ENCODE measurements at places on chromosomes 2 and 18.
A peak's percentile ranks its signal among the peaks of the same experiment; 100 is the strongest.

GRCh38 chr2:7373156-7373555 lies 455.9 kb downstream of the RNF144A start:
- no peak for DNase-seq

DNA sequence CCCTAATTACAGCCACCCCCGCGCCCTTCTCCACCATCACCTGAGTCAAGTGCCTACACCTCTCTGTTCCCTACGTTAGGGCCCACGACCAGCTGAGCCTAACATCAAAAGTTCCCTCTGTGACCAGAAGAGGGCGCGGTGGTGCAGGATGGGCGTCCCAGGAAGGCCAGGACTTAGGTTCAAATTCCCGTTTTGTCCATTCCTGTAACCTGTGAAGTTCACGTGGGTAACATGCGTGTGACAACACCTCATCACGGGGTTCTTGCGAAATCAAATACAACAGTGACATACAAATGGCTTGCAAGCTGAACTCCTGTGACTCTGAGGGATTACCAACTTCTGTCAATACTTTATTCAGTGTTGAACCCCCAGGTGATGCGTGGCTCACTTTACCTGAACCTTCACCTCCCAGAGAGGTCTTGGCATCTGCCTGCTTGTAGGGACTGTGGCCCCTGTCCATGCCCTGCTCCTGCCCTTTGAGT lies 207.9 kb downstream of the ARL4C start:
- no peak for DNase-seq

DNA sequence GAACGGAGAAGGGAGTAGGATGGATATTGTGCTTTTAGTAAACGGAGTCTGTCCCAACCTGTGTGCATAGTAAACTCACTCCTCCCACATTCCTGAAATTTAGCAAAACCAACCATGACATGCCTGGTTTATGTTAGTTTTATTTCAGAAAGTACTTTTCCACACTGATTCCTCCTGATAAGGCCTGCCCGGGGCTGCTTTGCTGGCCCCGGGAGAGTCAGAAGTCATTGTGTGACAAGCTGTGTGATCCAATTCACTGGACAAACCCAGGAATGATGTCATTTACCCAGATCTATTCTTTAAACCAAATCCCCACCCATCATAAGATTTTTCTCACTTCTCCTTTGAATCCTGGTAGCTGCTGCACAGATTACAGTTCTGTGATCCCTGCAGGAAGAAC lies 109.0 kb downstream of the SETBP1 start:
- no peak for DNase-seq

DNA sequence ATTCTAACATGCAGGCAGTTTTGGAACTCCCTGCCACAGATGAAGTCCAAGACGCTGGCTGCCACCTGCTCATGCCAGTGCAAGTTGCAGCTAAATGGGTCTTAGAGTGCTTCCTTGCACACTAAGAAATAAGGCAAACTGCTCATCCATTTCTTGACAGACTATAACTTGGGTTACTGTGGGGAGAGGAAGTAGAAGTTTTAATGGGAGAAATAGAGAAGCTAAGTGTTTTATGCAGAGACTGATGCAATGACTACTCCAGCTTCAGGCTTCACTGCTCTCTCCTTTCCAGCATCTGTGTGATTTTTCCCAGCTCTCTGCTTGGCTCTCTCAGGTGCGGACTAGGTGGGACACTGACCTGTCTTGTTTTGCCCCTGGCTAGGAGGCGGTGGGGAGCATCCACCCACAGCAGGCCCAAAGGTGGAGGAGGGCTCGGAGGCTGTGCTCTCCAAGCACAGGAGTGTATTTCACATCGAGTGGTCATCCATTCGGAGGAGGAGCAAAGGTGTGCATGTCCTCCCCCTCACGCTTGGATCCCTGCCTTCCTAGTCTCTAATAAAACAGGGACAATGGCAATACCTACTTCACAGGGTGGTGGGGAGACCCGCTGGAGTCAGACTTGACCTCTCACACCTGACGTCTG lies 48.2 kb downstream of the SLC14A2 start:
- DNase-seq = no peak

DNA sequence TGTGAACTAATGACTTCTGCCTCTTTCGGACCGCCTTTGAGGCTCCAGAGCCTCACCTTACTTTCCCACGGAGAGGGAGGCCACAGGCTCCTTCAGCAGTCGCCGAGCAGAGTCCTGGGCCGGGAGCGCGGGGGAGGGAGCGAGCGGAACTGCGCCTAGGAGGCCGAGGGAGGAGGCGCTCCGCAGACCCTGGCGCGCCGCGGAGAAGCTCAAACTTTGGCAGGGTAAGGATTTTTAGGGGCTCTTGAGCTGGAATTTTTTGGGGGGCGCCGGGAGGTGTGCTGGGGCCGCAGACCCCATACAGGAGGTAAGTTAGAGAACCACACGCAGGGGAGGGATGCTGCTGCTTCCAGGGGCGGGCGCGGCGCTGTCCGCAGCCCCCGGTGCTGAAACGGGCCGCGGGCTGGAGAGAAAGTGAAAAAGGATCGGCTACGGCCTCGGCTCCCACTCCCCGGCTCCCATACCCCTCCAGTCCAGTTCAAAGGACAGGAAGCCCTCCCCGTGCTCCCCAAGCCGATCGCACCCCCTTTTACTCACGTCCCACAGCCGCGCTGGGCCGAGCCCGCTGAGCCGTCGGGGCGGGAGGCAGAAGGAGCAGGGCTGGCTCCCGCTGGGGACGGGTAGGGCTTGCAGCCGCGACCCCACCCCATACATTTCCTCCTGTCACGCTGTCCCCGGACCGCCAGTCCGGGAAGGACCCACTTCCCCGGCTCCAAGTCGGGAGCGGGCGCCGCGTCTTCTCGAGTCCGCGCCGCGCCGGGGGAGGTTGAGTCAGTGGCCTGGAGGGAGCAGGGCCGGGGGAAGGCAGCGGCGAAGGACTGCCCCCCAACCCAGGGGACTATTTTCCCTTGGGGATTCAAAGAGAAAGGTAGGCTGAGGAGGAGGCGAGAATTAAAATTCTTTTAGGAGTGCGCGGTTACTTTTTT lies at the start of gene CNGA3:
CNGA3 (plus strand) TSS at position 146 of the 926 bp plus-strand sequence. CDS start 23,520 bp downstream, outside the sequence.
- no peak for DNase-seq

DNA sequence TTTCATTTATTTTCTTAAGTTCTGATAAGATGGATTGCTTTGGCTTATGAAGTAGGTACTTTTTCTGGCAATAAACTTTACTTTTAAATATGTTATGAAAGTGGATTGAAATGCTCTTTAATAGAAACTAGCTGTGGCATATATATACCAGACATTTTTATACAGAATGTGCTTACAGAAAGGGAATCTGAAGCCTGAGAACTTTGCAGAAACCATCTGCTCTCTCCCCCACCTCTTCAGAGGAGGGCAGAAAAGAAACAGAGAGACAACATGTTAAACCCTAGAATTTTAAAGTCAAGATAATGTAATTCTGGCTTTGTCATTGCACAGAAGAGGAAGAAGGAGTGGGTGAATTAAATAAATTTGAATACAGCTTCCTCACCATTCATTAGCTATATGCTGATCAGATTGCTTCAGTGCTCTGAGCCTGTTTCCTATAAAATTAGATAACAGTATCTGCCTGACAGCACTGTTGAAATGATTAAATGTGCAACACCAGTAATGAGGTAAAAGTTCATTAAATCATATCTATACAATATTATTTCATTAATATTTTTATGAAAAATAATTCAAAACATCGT lies 247.3 kb downstream of the CNTNAP5 start:
- DNase-seq = no peak

DNA sequence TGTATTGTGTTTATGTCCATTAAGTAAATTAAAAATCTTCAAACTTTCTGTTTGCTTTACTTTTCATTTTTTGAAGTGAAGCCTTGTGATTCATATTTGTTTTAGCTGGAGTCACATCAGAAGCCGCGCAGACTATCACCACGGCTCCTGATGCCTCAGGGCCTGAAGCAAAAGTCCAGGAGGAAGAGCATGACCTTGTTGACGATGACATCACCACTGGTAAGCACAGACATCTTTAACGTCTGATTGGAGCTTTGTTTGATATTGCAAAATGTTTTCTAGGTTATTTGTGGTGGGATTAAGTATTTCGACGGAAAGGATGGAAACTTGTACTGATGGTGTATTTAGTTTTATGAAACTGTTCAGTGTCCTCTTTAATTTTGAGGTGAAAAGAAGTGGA lies 164.8 kb downstream of the WDR7 start:
- no peak for DNase-seq

GRCh38 chr2:108988796-108989713 lies at the start of gene EDAR:
Gene EDAR, minus strand, starts transcription at chr2:108989220. Its CDS starts 58,206 bp downstream, at chr2:108931014.
- no peak for DNase-seq

- DNase-seq = no peak
Observed at GRCh38 chr2:237097326-237097910, 11.7 kb downstream of the COPS8 start.

GRCh38 chr18:13268158-13269012 lies 49.8 kb downstream of the LDLRAD4 start:
- DNase-seq = peak; percentile 7

DNA sequence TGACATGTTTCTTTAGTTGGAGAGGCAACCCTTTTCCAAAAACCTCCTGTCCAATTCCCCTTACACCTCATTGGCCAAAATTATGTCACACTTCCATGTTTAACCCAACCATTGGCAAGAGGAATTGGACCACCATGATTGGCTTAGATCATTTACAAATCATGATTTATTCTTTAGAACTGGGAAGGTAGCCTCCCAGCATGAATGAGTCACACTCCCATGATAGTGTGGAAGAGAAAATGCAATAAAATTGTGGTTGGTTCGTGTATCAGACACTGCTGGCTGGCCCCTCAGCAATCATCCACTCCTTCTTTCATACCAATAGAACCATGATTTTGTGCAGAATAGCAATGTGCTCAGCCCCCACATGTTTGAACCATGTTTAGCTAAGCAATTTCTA lies 156.6 kb upstream of the ACVR2A start:
- DNase-seq = no peak

- no peak for DNase-seq
Observed at GRCh38 chr2:27281855-27282559, at the start of gene TRIM54. Gene TRIM54, plus strand, starts transcription at chr2:27282429. Its CDS starts 303 bp downstream, at chr2:27282732.

- peak; percentile 29 for DNase-seq
Observed at GRCh38 chr2:119638685-119639554, 40.1 kb upstream of the TMEM177 start.

DNA sequence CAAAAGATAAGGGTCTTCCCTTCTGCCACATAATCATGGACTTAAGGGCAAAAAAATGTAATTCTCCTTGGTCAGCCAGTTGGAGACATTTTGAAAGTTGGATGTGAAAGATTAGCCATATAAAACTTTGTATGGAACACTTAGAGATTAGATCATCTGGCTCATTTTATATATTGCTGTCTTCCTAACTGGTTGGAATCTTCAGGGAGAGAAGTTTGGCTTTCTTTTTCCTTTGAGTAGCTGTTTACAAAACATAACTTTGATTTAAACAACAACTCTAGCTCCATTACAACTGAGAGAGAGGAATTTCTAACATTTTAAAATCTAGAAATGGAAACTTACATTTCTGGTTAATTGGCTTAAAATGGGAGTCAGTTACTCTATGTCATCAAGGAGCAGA lies 132.7 kb downstream of the RDH14 start:
- DNase-seq = no peak

DNA sequence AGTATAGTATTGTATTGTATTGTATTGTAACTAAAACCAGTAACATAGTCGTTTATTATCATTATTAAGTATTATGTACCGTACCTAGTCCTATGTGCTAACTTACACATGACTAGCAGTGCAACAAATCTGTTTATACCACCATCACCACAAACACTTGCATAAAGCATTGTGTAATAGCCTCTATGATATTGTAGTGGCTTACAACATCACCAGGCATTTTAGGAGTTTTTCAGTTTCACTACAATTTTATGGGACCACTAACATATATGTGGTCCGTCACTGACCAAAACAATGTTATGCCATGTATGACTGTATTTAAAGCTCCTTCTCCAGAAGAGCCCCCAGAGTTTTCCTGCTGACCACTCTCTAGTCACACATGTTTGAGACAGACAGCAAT lies 306.2 kb downstream of the SETBP1 start:
- no peak for DNase-seq

- no peak for DNase-seq
Observed at GRCh38 chr2:54840559-54841468, 117.4 kb downstream of the EML6 start.

DNA sequence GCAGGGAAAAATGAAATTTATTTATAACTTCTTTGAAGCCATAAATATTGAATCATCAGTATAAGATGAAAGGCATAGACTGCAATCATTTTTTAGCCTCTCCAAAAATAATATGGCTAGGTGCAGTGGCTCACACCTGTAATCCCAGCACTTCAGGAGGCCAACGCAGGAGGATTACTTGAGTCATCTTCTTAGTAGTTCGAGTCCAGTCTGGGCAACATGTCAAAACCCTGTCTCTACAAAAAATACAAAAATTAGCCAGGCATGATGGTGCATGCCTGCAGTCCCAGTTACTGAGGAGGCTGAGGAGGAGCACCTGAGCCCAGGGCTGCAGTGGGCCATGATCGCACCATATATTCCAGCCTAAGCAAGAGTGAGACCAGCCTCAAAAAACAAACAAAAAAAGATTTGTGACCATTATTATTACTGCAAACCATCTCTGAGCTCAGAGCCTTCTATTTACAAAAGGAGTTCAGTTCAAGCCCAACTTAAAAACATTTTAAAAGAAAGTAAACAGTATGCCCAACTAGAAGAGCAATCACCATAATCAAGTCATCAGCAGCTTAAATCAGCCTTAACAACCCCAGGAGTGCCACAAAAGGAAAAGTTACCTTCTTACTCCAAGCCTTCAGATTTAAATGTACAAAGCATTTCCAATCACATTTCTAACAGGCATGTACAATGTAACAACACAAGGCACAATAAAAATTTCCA lies 37.5 kb downstream of the KCNG3 start:
- no peak for DNase-seq

- DNase-seq = no peak
Observed at GRCh38 chr2:17479875-17480274, 38.4 kb downstream of the RAD51AP2 start.

DNA sequence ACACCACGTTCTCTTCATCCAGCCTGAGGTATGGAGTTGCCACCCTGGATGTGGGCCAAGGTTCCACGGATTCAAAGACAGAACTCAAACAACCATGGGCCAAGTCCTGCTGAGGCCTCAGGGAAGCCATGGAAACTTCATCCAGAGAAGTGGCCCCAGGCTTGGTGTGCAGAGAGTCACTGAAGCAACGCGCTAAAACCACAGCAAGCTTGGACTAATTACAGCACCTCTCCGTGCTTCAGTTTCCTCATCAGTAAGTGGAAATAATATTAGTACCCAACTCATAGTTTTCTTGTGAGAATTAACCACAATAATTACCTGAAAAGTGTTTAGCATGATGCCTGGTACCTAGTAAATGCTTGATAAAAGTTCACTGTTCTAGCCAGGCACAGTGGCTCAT lies 19.2 kb upstream of the AP1S3 start:
- DNase-seq = no peak

DNA sequence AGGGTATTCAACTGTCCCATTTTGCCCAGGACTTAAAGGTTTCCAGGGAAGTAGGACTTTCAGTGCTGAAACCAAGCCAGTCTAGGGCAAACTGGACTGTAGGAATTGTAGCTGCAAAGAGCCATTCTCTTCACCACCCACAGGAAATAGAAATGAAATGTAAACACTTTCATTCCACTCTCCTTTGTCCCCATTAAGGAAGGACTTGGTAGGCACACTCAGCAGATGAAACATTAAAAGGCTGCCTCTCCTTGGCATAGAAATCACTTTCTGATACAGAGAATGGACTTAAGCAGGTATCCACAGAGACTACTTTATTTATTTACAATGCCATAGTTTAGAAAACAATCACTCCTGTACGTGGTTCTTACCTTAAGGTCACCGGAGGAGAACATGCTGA lies 102.9 kb upstream of the CCDC195 start:
- no peak for DNase-seq
